ENCODE measurements at places on chromosomes 13 and 19.
A peak's percentile ranks its signal among the peaks of the same experiment; 100 is the strongest.

DNA sequence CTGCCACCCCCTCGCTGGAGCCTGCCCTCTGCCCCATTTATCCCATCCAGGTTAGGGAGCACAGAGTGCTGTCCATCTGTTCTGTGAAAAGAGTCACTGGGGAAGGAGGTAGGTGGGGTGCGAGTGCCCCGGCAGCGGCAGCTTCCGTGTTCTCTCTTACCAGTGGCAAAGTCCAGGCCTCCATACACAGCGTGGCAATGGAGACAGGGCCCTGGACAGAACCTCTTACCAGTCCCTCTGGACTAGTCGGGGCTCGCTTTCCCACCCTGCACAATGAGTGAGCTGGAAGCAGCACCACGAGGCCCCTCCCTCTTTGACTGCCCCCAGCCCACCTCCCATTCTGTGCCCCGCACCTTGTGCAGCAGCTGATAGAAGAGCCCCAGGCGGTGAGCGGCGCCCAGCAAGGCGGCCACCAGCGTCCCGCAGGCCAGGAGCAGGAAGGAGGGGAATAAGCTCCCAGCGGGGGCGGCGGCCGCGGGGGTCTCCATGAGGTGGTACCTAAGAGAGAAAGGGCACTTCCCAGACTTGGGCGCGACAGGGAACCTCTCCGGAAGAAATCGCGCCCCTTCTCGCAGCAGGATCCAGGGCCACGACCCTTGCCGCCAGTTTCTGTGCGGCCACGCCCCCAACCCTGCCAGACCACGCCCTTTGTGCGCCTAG lies 17.5 kb downstream of the SYDE1 start:
- DNase-seq = no peak

DNA sequence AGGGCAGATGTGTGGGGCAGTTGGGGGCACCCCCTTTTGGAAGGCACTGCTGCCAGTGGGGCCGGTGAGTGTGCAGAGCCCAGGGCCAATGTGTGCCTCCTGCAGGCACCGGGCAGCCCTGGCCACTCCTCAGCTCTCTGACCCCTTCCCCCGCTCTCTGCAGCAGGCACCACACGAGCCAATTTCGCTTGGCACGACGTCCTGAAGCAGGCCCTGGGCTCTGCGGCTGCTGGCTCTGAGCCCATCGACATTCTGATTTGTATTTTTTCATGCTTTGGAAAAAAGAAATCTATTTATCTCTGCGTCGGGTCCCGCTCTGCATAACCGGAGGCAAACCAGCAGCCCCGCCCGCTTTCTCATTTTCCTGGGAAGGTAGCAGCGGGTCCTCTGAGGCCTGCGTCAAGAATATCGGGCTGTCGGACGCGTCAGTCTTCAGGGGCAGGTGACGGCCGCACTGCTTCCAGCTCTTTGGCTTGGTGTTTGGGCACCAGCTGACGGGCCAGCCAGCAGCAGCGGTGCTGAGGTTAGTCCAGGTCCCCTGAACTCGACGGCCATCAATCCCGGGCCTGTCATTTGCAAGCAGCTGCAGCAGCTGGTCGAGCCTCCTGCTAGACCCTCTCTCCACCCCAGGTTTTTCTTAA lies 134.3 kb downstream of the KDM4B start:
- no peak for DNase-seq

GRCh38 chr13:43230989-43231388 lies 207.6 kb downstream of the DNAJC15 start:
- no peak for DNase-seq

- no peak for DNase-seq
Observed at GRCh38 chr13:113065406-113066141, 40.0 kb upstream of the F7 start.

DNA sequence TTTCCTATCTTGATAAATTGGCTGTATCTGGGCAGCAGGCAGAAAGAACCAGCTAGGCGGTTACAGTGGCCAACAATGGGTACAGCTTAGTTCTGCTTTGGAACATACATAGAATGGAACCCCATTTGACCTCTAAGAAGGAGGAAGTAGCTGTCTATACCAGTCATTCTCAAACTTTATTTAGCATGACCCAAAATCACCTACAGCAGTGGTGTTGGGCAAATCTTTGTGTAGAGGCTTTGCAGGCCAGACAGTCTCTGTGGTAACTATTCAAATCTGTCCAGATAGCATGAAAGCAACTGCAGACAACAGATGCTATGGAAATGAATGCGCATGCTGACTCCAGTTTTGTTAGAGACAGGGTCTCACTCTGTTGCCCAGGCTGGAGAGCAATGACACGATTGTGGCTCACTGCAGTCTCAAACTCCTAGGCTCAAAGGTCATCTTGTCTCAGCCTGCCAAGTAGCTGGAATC lies 12.0 kb upstream of the KCNC3 start:
- DNase-seq = no peak

DNA sequence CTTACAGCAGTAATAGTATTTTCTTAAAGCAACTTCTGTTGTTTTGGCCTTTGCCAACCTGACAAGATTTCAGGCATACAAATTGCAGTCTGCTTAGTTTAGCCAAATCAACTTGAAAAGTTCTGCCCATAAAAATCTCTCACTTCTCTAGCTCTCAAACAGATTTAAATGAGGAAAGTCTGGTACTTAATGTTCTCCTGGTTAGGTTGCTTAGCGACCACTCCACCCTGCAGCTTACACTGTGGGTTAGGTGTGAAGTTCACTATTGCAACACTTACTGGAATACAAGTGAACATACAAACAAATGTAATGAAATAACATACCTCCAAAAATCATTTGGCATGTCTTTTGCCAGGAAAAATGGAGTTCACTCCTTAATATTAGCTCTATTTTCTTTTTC lies 178.7 kb upstream of the PCDH9 start:
- no peak for DNase-seq

DNA sequence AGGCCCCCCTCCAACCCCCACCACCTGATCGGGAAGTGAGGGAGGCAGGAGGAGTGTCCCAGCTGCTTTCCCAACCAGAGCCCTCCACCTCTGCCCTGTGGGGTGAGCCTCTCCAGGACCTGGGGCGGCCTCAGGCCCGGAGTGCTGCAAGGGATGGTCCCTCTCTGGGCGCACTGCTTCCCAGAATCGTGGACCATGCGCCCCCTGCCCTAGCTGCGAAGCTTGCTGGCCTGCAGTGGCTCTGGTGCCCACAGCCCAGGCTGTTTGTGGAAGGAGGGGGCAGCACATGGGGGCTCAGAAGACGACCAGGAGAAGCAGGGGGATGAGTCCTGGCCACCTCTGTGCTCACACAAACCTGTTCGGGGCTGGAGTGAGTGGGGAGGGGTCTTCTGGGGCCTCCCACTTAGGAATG lies 33.6 kb downstream of the CEBPG start:
- DNase-seq = no peak

DNA sequence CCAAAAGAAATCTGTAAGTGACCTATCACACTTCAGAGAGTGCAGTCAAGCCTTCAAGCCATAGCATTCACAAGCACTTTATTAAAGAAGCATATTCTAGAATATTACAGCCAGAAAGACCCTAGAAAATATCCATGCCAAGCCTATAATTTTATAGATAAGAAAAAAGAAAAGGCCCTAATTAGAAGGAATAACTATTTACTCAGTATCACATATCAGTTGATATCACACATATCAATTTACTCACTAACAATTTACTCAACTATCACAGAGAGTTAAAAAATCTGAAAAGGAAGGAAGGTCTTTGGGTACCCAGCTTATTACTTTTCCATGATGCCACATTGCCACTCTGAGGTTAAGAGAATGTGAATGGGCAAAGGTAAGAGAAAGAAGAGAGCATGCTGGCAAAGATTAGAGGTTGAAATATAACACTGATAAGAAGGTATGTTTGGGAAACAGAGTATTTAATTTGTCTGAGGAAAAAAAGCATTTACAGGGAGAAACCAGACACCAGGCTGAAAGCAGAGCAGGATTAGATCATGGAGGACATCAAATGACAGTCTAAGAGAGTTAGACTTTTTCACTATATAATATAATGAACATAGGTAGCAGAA lies 186.2 kb downstream of the VWA8 start:
- no peak for DNase-seq

- DNase-seq = no peak
Observed at GRCh38 chr19:29395111-29395733, 130.6 kb upstream of the VSTM2B start.

- peak; percentile 62 for DNase-seq
Observed at GRCh38 chr19:14381689-14382474, 638 bp downstream of the ADGRE5 start.

DNA sequence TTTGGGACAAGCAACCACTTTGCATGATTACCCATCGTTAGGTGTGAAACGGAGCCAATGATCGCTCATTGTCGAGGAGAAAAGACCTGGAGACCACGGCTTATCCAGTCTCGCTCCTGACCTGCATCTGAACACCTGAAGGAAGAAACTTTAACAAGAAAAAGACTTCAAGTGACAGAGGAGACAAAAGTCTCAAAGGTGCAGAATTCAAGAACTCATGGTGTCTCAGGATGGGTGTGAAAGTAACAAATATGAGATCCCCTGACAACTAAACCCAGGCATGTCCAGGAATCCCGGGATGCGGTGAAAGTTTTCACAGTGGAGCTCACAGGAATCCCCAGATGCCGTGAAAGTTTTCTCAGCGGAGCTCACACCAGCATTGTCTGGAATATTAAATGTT lies 6.3 kb upstream of the ATP11A start:
- DNase-seq = no peak

DNA sequence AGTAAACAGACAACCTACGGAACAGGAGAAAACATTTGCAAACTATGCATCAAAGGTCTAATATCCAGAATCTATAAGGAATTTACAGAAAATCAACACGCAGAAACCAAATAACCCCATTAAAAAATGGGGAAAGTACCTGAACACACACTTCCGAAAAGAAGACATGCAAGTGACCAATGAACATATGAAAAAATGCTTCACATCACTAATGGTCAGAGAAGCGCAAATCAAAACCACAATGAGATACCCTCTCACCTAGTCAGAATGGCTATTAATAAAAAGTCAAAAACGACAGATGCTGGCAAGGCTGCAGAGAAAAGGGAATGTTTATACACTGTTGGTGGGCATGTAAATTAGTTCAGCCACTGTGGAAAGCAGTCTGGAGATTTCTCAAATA lies 29.5 kb downstream of the SLC25A15 start:
- DNase-seq = no peak

DNA sequence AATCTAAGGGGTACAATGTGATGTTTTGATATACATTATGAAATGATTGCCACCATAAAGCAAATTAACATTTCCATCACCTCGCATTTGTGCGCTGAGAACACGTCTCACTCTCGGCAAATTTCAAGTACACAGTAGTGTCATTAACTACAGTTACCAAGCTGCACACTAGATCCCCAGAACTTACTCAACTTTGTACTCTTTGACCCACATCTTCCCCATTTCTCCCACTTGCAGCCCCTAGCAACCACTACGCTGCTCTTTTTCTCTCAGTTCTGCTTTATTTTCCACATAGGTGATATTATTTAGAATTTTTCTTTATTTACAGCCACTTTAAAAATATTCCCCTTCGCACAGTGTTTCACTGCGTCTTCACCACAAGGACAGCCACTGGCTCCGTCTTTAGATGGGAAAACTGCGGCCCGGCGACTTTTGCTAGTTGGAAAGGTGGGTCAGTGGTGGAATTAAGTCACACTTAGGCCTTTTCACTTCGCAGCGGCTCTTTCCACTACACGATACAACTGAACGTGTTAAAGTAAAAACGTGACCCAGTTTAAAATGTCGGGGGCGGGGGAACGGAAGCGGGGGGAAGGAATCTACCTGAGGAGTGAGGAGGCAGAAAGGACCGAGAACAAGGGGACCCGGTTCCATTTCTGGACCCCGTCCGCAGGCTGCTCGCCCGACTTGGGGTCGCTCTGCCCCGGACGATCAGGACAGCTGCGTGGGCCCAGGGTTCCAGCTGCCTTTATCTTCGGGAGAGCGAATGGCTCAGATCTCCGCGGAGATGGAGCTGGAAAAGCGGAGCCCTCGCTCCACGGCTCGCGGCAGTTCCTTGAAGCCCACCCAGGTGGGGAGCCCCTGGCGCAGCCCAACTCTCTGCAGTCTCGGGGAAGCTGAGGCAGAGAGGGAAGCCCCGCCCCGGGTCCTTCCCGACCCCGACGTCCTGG lies 486.1 kb downstream of the UQCRFS1 start:
- no peak for DNase-seq

DNA sequence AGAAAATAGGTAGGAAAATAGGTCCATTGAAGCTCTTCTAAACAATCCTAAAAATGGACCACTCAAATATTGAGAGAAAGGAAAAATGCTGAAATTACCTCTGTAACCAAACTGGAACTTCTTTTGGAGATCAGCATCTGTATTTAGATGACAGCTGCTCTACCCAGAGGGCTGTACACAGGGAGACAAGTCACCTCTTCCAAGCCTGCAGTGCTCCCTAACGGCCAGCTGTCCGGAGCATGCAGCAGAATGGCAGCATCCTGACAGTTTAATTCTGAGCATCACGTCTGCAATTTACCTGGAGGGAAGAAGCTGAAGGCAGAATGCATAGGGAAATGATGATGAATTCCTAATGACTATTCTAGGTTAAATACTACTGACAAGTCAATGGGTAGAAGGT lies 62.8 kb upstream of the DIAPH3 start:
- DNase-seq = no peak

- no peak for DNase-seq
Observed at GRCh38 chr13:44605275-44605674, 29.1 kb upstream of the TSC22D1 start.

DNA sequence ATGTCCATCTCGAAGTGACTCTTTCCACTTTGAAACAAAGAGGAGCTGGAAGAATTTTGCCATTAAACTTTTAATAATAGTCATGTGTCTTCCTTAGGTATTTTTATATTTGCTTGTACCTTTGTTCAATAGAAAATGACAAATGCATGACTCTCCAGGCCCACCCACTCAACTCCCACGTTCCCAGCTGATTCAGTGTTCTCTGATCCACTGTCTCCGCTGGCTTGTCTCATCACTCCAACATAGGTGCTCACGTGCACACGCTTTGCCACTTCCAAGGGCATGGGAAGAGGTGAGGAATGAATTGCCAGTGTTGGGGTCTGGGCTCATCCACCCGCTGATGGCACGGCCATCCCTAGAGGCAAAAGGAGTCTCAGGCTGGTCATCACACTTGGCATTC lies 24.5 kb downstream of the RASL11A start:
- DNase-seq = peak; percentile 23

GRCh38 chr19:33788676-33789075 lies 8.0 kb upstream of the KCTD15 start:
- DNase-seq = no peak

DNA sequence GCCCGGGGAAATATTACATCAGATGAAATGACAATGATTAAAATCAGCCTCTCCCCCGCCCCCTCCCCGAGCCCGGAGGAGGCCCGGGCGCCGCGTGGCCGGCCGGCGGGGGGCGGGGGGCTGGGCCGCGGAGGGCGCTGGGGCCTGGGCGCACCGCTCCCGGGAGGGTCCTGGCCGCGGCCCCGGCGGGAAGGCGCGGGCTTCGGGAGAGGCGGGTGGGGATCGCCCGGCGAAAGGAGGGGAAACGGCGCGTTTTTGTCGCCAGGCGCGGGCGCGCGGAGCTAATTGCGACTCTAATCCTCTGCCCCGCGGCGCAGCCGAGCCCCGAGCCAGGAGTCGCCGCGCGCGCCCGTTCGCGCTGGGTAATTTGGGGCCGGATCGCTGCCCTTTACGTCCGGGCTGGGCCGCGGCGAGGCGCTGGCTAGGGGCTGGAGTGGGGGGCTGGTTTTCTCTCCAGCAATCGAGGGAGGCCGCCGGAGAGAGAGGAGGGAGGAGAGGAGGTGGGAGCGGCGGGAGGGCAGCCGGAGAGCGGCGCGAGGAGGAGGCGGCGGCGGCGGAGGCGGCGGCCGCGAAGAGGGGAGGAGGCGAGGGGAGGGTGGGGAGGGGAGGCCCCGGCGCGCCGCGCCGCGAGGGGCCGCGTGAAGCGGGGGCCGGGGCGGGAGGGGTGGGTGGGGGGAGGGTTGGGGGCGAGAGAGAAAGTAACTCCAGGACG lies at the start of gene KCTD15:
TSS of gene KCTD15 (plus strand) at position 707 of the 712 bp plus-strand sequence. CDS start 3,585 bp downstream, outside the sequence.
- no peak for DNase-seq
